ENCODE measurements at places on chromosomes 1 and 21.

GRCh38 chr1:201636510-201636971 is 97.6 kb downstream of the NAV1 start:
- no peak for DNase-seq

DNA sequence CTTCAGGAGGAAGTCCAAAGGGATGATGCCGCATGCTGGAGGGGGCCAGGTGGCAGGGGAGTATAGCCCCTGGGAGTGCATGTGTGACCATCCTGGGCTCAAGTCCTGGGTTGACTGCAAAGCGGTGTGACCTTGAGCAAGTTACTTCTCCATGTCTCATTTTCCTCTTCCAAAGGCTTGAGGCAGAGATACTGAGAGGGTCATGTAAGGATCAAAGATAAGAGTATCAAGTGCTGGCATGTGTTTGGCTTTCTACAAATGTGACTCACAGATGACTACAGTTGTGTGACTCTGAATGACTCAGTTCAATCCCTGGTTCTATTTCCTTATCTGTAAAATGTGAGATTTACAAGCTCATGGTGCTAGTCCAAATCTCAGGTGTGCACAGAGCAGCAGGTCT is 26.1 kb downstream of the PROK1 start:
- DNase-seq: peak; percentile 75

DNA sequence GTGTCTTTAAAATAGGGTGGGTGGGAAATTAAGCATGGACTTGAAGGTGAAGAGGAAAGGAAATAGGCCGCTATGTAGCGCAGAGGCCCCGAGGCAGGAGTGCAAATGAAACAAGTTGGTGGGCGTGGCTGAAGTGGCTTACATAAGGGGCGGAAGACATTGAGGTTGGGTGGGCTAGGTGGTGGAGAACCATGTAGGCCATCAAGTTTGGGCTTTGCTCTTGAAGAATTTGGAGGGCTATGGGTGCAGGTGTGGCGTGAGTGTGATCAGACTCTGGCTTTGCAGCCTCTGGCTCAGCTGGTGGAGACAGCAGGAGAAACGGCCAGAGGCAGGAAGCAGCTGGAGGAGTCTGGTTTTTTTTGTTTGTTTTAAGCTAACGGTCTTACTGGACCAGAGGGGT is 6.7 kb downstream of the SLFNL1 start:
- no peak for DNase-seq

- no peak for DNase-seq
Observed at GRCh38 chr1:13756557-13757315, 56.7 kb downstream of the PRDM2 start.

GRCh38 chr1:182143825-182144645 is 82.5 kb upstream of the ZNF648 start:
- DNase-seq: peak; percentile 62

- no peak for DNase-seq
Observed at GRCh38 chr1:163307479-163308171, 14.1 kb upstream of the NUF2 start.

DNA sequence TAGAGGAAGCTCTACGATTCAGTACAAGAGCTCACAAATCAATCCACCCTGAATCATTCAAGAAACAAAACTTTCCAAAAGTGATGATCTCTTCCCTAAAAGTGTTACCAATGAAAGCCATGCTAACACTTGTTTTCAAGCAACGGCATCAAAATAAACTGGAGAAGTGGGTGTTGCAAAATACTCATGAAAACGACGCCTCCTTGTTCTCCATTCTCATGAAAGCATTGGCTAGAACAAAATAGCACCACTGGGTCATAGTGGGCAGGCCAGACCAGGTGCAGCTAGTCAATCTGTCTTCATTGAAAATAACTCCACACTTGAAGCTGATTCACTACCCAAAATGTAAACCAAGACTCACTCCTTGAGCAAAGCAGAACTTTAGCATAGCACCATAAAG is 4.3 kb downstream of the TIAM1 start:
- no peak for DNase-seq

GRCh38 chr21:42703965-42704364 is 50.5 kb downstream of the PDE9A start:
- no peak for DNase-seq

DNA sequence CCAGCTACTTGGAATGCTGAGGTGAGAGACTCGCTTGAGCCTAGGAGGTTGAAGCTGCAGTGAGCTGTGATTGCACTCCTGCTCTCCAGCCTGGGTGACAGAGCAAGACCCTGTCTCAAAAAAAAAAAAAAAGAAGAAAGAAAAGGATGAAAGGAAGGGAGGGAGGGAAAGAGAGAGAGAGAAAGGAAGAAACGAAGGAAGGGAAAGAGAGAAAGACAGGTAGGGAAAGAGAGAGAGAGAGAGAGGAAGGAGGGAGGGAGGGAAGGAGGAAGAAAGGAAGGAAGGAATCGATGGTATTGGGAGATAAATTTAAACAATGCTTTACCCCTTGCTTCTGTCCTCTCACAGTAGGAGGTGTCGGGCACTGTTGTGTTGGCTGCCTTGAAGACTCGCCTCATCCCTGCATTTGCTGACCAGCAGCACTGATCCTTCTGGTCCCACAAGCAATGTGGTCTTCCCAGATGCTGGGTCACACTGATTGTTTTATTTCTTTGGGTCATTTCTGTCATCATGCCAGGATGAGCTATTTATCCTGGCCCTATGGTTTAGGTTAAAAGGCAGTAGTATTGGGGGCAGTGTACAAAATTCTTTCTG is 30.9 kb downstream of the GPR137B start:
- DNase-seq: no peak

DNA sequence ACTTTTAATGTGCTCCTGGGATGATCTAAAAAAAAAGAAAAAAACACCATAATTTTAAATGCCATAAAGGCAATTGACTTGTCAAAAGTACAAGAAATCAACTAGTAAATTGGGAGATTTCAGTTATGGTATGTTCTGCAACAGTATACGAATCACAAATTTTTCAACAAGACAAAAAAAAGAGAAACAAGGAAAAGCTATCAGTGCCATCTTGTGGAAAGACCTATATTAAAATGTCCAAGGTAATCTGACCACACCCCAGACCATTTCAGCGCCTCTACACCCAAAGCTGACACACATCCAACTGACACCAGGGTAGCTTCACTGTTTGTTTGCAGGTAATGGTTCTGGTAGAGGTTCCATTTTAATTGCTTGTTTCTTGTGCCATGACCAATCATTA is 5.0 kb upstream of the DUSP23 start:
- DNase-seq: no peak

GRCh38 chr1:246632281-246633168 is 66.3 kb downstream of the CNST start:
- peak; percentile 68 for DNase-seq

DNA sequence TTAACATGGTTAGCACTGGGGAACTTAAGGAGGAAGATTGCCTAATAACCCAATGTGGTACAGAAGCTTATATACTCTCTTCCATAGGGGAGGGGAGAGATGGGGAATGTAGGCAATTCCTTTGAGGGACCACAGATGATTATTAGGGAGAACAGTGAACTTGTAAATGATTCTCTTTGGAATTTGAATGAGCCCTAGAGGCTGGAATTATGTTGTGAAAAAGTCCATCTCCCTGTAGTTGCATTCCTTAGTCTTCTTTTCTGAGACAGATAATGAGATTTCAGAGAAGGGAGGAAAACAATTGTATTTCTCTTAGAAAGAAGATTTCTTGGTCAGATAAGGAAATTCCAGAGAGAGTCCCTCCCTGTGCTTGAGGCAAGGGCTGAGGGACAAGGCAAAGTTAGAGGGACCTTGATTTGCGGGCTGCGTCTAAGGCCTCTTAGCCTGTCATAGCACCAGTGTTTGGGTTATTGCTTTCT is 89.0 kb upstream of the HMCN1 start:
- no peak for DNase-seq

DNA sequence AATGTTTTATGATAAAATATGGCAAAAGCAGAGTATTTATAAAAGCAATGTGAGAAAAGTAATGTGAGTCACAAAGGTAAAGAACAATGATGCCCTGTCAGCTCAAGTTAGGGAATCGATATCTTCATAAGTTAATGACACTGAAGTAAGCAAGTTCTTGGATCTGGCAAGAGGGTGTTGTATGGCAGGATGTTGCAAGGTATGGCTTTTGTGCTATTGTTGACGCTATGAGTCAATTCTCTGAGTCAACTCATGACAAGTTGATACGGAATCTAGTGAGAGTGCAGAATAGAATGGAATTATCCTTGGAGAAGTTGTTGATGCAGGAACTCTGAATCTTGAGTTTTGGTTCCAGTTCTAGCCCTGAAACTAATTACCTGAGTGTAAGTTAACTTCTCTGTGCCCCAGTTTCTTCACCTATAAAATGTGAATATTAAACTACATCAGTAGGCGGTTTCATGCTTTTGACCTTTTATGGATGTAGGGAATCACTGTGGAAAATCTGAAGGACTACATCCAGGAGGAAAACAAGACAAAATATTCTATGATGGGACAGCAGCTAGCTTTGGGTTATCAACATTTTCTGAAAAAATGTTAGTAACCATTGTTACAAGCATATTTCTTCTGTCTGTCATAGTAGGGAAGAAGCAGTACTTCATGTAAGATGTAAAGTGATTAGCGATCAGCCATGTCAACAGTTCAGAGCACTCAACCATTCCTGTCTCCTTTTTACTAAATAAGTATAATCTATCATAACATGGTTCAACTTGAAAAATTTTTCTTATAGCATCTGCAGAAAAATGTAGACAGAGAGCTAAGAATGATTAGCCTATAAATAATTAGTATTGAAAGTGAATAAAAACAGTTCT is 96.9 kb downstream of the ATP6V1G3 start:
- DNase-seq: no peak

GRCh38 chr1:192615055-192615454 is 20.9 kb upstream of the RGS13 start:
- DNase-seq: no peak

DNA sequence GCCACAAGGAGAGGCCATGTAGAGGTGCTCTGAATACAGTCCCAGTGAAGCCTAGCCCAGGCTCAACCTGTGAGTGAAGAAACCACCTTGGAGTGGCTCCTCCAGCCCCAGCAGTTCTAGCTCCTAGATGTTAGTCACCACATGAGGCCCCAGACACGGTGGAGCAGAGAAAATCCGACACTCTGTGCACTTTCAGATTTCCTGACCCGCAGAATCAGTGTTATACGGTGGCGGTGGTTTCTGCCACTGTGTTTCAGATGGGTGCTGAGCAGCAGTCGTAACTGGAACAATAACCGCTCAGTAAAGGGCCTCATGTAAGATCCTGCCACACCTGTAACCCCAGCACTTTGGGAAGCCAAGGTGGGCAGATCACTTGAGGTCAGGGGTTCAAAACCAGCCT is 36.1 kb upstream of the ZBTB8A start:
- no peak for DNase-seq

DNA sequence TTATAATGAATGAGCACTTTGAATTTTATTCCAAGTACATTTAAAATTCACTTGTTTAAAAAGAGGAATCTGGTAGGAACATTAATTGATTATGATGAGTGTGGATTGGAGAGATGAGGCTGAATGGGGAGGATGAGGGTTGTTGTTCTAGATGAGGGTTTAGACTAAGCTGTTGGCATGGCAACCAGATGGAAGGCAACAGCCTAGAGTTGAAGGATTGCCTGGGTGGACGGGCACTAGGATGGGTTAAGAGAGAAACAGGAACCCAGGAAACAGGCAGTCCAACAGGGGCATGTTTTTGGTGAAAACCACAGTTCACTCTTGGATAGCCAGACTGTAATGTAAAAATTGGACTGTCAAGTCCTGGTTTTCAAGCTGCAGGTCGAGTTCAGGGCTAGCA is 125.5 kb downstream of the CHRM3 start:
- no peak for DNase-seq

GRCh38 chr1:222643938-222644635 is 26.2 kb downstream of the MIA3 start:
- DNase-seq: peak; percentile 100

DNA sequence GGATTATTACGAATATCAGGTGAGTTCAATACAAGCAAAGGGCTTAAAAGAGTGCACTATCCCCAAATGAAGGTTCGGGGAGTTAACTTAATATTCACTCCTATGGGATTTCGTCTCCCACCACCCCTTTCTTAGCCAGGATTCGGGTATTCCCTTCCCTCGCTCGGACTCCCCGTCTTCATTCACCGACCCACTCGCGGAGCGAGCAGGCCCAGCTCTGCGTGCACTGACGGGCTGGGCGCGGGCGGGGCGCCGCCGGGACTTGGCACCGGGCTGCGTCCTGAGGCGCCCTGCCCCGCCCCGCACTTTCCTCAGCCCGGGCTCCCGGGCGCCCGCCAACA is 7.7 kb upstream of the MPZL1 start:
- DNase-seq: peak; percentile 80

DNA sequence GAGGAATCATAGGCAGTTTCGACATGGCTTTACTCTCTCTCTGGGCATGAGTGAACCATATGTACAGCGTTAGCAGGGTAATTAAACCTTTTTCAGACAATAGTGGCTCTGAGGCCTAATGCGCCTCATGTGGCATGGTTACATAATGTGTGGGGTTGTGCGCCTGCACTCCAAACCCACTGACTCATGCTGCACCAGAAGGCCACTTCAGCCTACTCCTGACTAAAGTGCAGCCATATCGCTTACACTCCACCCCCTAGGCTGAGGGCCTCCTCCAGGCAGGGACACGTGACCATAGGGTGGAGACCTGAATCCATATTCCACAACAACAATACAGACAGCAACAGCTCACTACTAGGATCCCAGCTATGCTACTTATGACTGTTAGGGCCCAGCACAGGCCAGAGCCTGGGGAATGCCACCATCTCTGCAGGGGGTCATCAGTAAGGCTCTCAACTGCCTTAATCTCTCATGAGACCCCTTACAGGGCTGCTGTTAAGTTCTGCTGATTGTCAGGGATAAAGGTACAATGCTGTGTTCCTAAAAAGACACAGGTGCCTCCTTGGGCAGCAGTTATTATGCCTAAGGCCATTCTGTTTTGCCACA is 13.4 kb upstream of the ODF2L start:
- DNase-seq: peak; percentile 86

DNA sequence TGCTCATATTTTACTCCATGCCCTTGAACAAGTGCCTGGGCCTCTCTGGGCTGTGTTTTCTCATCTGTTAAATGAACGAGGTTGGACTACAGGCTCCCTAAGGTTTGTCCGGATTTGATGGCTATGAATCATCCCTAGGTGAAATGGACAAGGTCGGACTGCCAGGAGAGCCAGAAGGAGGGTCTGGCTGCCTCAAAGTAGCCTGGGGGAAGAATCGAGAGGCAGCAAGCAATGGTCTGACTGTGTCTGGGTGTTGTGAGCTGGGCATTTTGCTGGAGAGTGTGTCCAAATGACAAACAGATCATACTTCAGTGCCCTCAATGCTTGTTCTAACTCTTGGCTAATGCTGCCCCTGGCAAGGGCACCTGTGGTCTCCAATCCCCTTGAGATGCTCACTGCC is 730.9 kb downstream of the PTPRU start:
- DNase-seq: no peak

- DNase-seq: no peak
Observed at GRCh38 chr1:180254854-180255253, 24.8 kb downstream of the LHX4 start.

DNA sequence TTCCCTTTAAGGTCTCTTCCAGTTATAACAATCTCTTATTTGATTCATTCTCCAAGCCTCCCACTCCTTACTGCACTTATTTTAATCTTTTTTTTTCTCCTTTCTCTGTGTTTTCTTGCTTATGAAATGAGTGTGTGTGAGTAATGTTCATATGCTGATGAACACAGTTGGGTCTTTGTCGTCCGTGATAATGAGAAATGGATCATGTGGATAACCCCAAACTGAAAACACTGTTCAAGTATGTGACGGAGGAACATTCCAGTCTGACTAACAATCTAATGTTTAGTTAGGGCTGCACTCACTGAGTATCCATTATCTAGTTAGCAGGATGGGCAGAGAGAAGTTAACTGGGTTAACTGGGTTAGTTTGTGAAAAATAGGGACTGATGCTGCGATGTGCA is 253.1 kb upstream of the DUSP10 start:
- DNase-seq: no peak

GRCh38 chr1:67350783-67351182 is 43.1 kb downstream of the IL12RB2 start:
- DNase-seq: no peak

All from large intestine (tissue), 12 donors.